ENCODE measurements at places on chromosomes 4 and X.

GRCh38 chrX:341541-342101 lies 23.0 kb upstream of the GTPBP6 start:
- DNase-seq, result no peak

DNA sequence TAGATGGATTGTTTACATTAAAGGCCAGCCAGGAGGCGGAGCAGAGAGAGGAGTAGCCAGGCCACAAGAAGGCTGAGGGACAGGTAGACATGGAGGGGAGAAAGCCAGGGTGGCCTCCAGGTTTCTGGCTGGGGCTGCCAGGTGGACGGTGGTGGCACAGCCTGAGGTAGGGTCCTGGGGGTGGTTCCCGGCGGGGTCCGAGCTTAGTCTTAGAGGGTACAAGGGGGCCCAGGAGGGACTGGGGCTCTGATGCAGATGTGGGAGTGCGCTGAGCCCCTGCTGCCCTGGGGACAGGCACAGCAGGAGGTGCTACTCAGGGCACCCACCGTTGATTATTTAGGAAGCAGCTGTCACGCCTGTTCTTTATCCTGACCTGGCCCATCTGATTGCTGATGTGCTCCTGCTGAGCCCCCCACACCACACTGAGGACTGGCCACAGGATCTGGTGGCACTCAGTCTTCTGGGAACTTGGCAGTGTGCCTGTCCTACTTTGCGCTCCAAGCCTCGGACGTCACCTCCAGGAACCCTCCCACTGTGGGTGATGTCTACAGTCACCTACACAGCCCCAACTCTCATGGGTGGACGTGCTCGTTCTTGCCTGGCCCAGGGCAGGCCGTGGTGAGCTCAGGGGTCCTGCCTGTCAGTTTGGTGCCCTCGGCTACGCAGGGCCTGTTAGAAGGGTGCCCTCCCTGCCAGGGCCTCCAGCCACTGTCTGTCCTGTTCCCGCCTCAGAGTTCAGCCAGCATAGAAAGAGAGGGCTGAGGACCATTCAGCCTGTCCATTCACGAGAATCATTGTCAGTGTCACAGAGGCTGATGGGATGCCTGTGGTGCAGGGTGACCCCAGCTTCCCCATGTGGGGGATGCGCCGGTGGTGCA lies 12.0 kb downstream of the WFS1 start:
- no peak for DNase-seq

DNA sequence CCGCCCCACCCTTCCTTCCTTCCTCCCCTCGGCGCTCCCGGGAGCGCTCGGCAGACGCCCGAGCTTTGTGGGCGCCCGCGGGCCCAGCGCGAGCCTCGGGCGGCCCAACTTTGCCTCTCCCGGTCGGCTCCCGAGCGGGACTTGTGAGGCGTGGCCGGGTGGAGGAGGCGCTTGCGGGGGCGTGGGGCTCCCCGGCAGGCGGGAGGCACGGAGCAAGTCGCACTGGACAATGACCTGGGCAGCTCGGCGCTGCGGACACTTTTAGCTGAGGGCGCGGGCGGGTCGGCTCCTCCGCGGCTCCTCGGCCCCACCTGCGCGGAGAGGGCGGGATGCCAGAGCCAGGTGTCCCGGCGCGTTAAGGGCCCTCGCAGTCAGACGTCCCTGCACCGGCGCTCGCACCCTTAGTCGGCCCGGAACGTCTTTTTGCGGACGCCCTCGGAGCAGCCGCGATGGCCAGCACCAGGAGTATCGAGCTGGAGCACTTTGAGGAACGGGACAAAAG lies 385 bp downstream of the DCLK2 start:
- no peak for DNase-seq

DNA sequence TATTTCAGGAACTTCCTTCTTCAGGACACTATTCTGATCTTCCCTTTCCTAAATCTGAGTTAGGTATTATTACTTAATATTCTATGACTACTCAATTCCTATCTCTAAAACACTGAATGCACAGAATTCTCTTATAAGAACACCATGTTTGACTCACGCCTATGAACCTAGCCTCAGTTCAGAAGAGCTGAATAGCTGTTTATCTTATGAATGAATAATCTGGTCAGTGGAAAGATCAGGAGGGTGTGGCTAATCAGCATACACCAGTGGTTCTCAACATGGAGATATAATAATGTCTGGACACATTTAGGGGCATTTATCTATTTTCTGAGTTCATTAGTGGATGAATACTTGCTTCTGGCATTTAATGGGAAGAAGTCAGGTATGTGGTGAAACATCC lies 24.2 kb downstream of the EPHA5 start:
- DNase-seq, result no peak

- DNase-seq, result no peak
Measured at GRCh38 chr4:171981185-171981584, 168.0 kb downstream of the GALNTL6 start.

GRCh38 chr4:25050370-25051078 lies 19.8 kb upstream of the LGI2 start:
- DNase-seq, result no peak

GRCh38 chr4:37223732-37224131 lies 20.8 kb upstream of the NWD2 start:
- no peak for DNase-seq

DNA sequence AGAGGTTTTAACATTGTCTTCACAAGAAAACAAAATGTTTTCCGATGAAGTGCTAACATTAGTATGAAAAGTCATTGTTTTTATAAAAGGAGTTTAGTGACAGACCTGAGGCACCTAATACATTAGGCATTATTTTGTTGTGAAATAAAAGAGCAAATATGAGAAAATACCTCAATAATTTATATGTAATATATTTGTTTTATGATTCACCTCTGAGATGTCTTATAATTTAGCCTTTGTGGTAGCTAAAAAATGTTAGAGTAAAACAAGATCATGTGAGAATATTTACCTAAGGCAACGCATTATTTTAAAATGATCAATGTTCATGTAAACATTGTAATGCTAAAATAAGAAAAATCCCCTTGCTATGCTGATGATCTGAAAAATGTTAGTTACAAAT lies 100.9 kb upstream of the WDFY3 start:
- no peak for DNase-seq

DNA sequence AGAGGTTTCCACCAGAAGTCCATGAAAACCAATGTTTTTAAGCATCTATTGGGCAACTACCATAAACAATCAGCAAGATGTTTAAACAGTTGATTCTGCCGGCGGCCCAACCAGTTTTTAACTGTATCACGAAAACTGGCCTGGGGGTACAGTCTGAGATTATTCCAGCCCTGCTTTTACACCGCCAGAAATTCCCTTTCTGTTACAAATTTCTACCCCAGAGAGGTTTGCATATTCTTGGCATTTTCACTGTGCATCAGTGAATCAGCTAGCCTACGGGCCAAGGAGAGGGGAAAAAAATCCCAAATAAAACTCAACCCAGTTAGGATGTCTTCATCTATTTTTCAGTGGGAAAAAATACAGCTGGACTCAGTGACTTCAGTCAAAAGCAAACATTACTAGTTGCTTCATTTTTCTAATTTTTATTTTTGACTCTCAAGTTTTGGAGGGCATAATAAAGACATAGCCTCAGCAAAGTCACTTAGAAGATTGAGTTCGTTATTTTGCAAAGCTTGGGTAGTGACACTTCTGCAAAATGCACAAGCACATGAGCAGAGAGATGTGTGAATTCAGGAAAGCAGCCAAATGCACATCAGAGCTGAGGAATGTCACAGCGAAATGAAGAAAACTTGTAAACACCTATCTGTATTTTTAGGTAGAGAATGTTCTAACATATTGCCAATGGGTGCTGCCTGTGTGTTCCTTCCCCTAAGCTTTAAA lies 167.8 kb upstream of the GK2 start:
- DNase-seq, result no peak

DNA sequence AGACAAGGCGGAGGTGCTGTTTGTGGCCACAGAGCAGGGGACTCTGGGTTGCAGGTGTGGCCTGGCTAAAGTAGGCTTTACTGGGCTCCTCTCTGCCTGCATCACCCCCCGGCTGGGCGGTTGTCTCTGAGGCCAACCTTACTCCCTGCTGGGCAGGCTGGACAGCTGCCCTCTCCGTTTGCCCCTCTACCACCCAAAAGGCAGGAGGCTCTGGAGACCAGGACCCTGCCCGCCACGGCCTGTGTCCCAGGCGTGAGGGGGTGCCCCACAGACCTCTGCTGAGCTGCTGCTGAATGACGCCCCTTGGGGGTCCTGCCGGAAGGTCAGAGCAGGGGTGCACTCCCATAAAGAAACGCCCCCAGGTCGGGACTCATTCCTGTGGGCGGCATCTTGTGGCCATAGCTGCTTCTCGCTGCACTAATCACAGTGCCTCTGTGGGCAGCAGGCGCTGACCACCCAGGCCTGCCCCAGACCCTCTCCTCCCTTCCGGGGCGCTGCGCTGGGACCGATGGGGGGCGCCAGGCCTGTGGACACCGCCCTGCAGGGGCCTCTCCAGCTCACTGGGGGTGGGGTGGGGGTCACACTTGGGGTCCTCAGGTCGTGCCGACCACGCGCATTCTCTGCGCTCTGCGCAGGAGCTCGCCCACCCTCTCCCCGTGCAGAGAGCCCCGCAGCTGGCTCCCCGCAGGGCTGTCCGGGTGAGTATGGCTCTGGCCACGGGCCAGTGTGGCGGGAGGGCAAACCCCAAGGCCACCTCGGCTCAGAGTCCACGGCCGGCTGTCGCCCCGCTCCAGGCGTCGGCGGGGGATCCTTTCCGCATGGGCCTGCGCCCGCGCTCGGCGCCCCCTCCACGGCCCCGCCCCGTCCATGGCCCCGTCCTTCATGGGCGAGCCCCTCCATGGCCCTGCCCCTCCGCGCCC lies 920 bp downstream of the HTT-AS start:
- DNase-seq, result no peak

DNA sequence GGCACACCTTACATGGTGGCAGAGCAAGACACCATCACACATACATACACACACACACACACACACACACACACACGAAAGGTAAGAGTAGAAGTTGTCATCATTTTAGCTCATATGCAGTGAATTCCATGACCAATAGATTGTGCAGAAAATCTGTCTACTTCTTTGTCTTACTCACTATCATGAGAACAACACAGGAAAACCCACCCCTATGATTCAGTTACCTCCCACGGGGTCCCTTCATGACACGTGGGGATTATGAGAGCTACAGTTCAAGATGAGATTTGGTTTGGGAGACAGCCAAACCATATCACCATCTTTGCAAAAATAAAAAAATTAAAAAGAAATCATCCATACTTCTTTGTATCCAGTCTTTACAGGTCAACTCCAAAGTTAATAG lies 221.1 kb downstream of the BMPR1B start:
- DNase-seq, result no peak

DNA sequence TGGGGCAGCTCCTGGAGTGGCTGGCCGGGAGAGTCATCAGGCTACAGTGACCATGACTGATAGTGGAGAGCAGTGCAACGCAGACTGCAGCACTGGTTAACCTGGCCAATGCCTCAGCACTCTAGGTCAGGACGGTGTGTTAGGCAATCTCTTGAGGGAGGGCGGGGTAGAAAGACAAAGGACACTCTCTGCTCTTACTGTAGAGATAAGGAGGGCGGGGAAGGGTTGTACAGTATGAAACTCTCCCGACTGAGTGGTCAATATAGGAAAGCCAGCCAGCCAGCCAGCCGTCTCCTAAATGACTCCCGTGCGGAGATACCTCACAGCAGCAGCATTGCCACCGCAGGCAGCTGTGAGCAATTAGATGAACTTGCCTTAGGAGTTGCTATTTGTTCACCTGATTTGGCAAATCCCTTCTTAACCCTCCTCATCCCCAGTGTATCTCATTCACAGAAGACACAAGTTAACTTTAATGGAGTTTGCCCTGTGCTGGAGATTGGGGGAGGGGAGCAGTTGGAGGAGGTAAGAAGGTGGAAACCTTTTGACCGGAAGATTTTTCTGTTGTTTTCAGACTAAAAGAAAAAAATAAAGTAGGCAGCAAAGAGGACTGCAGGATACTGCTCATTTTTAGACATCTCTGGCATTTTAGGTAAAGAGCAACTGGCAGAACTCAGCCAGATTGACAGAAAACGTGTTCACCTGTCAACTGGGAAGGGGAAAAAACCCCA lies 330.5 kb downstream of the HNRNPD start:
- DNase-seq, result no peak

GRCh38 chr4:102809190-102809589 lies 18.2 kb downstream of the UBE2D3 start:
- no peak for DNase-seq

GRCh38 chr4:114807759-114808404 lies 209.3 kb downstream of the UGT8 start:
- peak; percentile 43 for DNase-seq

- DNase-seq, result peak; percentile 45
Measured at GRCh38 chrX:37755025-37755424, 24.8 kb upstream of the CYBB start.

- no peak for DNase-seq
Measured at GRCh38 chrX:150483356-150483985, 85.0 kb upstream of the MTM1 start.

Measured in CD4-positive, alpha-beta memory T cell (primary cell).